ENCODE measurements at places on chromosomes 2 and 18.

GRCh38 chr18:49167084-49167483, 216.3 kb upstream of the SMAD7 start:
- peak; percentile 44 for DNase-seq

GRCh38 chr2:70070542-70071268, 16.6 kb upstream of the PCBP1 start:
- DNase-seq: peak; percentile 70

GRCh38 chr2:197710424-197711042, 5.4 kb downstream of the MARS2 start:
- DNase-seq: no peak

DNA sequence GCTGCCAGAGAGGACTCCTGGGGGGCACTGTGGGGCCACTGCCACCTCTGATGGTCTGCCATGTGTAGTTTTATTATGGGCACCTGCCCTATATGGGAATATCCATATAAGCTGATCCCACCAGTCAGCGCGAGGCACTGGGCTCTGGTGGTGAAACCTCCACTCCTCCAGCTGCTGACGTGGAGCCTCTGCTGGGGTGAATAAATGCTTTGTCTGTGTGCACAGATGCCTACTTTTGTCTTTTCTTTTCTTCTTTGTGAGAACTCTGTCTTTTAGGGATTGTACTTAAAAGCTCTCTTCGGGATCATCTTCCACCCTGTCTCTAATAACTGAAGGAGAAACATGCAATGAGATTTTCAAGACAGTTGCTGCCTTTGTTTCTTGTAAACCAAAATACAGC, 68.9 kb upstream of the NCK2 start:
- no peak for DNase-seq

- no peak for DNase-seq
Observed at GRCh38 chr2:36329746-36330472, 25.7 kb upstream of the CRIM1 start.

- DNase-seq: no peak
Observed at GRCh38 chr2:191740759-191741158, 62.8 kb downstream of the NABP1 start.

- no peak for DNase-seq
Observed at GRCh38 chr18:49874238-49874637, 60.9 kb upstream of the ACAA2 start.

DNA sequence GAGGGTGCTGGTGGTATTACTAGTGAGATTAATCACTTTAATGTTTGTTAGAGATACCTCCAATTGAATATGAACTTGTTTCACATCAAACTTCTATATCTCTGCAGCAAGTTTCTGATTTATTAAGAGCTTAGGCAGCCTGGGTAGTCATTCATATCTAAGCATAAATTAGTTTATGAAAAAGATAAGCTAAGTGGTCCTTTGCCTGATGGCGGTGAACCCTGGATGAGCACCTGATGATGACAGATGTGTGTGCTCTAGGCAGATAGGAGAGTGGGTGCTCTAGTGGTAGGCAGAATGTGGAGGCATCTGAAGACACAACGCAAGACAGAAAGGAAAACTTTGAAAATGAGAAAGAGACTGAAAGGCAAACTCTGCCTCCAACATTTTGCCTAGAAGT, 5.0 kb downstream of the FKBP7 start:
- no peak for DNase-seq

- DNase-seq: no peak
Observed at GRCh38 chr18:26708806-26709716, 156.4 kb downstream of the AQP4 start.

- DNase-seq: no peak
Observed at GRCh38 chr18:56748698-56749268, 97.6 kb downstream of the WDR7 start.

DNA sequence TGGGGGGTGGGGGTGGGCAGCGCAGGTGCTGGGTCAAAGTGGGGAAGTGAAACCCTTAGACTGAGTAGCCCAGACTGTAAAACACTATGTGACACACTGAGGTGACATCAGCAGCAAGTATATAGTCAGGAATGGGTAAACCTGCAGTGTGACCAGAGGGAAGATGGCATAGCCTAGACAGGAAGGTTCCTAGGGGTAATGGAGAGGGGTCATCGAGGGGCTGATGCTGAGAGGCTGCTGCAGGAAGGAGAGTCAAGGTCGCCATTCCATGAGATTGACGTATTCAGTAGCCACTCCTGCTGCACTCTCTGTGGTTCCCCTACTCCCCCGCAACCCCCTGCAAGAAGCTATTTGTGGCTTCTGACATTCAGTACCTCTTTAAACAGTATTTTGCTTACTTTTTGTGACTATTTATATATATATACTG, 111.7 kb downstream of the CHST9 start:
- no peak for DNase-seq

DNA sequence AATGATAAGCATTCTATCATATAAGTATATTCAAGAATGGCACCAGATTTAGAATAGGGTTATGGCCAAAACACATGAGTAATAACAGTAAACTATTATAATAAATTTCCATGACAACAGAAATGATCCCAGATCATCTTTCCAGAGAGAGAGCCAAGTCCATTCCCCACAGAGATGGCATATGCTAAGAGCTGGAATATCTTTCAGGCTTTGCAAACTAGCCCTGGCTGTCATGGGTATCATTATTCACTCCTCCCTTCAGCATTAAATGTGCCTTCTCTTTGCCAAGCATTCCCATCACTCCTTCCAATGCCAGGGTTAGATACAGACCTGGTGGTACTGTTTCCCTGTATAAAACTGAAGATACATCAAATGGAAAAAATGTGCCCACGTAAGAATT, 10.9 kb downstream of the FEZ2 start:
- no peak for DNase-seq

DNA sequence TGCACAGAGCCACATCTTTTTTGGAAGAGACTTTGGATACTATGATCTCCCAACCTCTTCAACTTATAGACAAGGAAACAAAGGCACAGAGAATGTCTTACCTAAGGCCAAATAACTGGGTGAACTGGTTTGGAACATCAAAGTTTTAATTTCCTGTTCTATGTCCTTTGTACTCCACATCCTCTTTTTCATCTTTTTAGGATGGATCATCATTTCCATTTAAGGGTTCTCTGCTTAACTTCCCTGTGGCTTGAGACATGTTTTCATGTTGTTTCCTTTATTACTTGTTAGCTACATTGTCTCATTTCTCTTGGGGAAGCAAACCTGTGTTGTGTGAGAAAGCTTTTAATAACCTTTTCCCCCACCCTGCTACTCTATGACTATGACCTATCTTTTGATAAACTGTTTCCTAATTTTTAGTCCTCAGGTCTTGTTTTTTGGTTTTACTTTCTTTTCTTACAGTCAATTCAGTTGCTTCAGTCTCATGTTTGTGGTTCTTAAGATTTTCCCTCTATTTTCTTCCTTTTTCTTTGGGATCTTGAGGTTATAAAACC, 22.5 kb upstream of the RMND5A start:
- no peak for DNase-seq

DNA sequence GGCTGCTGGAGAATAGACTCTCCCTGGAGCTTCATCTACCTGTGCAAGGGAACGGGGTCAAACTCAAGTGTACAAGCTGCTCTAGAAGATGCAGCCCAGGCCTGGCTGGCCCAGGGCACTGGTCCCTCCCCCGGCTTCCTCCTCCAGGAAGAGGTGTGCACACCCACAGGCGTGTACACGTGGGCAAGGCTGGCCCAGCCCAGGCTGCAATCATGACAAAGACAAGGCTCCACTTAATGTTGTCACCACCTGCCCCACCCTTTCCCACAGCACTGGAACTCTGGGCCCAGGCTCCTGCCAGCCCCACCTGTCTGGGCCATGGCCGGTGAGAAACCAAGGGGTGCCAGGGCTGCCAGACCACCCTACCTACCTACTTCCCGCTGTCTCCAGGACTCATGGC, 29.6 kb upstream of the ALPP start:
- no peak for DNase-seq

- no peak for DNase-seq
Observed at GRCh38 chr18:57439985-57440330, 4.8 kb downstream of the ONECUT2 start.

DNA sequence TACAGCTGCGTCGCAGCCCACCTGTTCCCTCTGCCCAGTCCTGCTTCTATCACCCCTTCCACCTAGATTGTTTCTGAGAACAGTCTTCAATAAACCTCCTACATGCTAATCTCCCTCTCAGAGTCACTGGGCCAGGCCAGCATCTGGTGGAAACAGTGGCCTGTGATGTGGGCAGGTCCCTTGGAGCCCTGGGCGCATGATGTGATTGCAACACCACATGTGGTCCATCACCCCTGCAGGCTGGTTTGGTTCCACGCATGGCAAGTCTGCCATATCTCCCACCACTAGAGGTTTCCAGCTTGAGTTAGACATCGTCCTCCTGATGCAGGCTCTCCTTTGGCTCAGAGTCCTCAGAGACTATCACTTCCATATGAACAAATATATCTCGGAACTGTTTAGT, 83.5 kb downstream of the PRKCE start:
- DNase-seq: no peak

DNA sequence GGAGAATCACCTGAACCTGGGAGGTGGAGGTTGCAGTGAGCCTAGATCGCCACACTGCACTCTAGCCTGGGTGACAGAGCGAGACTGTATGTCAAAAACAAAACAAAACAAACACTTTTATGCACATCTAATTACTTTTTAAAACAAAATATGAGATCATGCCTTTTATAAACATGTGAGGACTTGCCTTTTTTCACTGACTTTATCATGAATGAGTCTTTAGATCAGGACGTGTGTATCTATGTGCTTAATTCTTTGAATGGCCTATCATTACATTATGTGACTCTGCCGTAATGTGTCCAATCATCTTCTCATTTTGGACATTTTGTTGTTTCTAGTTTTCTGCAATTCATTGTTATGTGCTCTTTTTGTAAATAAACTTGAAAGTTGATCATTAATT, 58.7 kb downstream of the FAM117B start:
- DNase-seq: no peak

GRCh38 chr18:79524181-79525078, 128.7 kb downstream of the NFATC1 start:
- no peak for DNase-seq

DNA sequence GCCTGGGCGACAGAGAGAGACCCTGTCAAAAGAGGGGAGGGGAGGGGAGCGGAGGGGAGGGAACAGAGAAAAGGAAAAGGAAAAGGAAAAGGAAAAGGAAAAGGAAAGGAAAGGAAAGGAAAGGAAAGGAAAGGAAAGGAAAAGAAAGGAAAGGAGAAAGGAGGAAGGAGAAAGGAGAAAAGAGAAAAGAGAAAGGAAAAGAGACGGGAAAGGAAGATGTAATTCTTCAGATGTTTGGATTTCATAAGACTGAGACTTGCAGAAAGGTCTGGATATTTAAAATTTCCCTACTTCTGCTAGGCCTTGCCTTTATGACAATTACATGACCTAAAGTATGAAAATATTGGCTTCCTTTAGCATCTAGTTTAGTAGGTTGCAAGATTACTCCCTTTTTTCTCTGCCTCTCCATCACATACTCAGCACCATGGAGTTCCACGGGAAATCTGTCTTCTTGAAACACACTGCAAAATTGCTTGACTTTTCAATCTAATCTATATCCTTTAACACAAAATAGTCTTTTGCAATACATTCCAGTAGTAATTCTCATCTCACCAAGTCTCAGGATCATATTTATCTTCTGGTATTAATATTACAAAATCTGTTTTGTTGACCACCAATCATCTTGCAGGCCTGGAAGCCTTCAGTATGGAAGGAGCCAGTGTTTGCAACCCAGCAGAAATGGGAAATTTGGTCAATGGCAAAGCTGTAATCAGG, 383.5 kb downstream of the ZEB2 start:
- no peak for DNase-seq

DNA sequence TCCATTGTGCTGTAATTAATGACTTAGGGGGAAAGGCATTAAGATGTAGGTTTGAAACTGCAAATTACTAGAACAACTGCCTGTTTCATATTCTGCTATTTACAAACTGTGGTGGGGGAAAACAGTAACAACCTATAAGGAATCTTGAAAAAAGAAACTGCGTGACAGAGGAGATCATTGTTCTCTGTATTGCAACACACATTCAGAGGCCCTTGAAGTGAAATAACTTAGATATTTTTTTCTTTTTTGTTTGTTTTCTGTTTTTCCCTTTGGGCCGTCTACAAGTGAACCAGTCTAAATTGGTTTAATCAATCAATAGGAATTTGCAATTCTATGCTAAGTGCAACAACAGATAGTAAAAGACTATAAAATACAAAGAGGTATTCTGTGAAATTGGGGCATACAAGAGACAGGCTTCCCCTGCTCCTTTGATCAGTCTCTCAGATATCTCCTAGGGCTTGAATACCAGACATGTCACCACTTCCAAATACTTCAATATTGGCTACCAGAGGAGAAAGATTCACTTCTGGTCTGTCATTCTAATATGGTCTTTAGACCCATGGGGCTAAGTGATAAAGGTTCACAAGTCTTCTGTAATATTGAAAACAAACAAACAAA, 2055.1 kb upstream of the CELF4 start:
- DNase-seq: no peak

- no peak for DNase-seq
Observed at GRCh38 chr2:27218614-27219013, 1.4 kb downstream of the CAD start.

DNA sequence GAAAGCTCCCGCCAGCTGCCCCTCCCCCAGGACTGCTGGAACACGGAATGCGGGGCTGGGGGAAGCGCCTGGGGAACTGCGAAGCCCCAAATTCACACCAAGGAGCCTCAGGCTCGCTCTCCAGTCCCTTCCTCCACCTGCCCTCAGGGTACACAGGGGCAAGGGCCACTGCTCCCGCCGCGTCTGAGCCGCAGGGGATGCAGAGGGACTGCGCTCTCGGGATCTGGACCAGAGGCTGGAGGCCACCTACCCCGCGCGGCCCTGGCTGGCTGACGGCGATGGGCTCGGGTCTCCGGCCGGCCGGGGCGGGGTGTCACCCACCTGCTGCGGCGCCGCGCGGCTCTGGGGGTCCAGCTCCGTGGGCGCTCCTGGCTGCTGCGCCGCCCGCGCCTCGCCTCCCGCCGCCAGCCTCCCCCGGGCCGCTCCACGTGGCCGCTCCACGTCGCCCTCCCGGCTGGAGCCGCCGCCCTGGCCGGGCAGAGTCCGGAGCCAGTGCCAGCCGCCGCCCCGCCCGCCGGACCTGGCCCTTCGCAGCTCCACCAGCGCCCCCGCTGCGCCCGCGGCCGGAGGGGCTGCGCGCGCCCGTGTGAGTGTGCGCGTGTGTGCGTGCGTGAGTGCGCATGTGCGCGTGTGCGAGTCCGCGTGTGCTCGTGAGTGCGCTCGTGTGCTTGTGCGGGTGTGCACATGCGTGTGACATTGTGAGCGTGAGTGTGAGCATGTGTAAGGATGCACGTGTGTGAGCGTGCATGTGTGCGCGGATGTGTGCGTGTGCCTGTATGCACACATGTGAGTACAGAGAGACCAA, at the start of gene CGREF1:
TSS of gene CGREF1 (minus strand) at position 604 of the 805 bp plus-strand sequence. CDS start 14,762 bp downstream, outside the sequence.
- DNase-seq: no peak

- peak; percentile 7 for DNase-seq
Observed at GRCh38 chr2:3728104-3729054, 25.0 kb downstream of the DCDC2C start.

Measured in GF-D8 (cell line).